Right ventricle myocardium superior (tissue), 1 donor: ENCODE measurements at places on chromosomes 12 and 14. TPM values are rescaled to one million over a fixed set of nuclear protein-coding genes. Genes with fewer than 3 reads are reported as not detected.

GRCh38 chr12:27711317-27711682 is 668 bp downstream of the MRPS35 start:
- DNase-seq: no peak

GRCh38 chr12:122362755-122363154 is 59.7 kb downstream of the CLIP1 start:
- DNase-seq: no peak

GRCh38 chr14:77181603-77182437 is at the start of gene TMEM63C:
TSS of gene TMEM63C (plus strand) at chr14:77181798. CDS start at chr14:77218814, 37,016 bp downstream.
- no peak for DNase-seq

GRCh38 chr14:34251662-34252061 is 210.4 kb downstream of the SPTSSA start:
- DNase-seq: no peak

- peak; percentile 38 for DNase-seq
Measured at GRCh38 chr14:103547941-103548462, 14.5 kb downstream of the BAG5 start.

Gene SERPINA12
- not detected for total RNA-seq

GRCh38 chr12:6382982-6383381 is 980 bp upstream of the LTBR start:
- no peak for DNase-seq

Gene TAPBPL
- 11.1 TPM for total RNA-seq

Gene SLCO1B3
- total RNA-seq: not detected

GRCh38 chr14:93939304-93940229 is 12.4 kb downstream of the FAM181A start:
- peak; percentile 86 for DNase-seq

DNA sequence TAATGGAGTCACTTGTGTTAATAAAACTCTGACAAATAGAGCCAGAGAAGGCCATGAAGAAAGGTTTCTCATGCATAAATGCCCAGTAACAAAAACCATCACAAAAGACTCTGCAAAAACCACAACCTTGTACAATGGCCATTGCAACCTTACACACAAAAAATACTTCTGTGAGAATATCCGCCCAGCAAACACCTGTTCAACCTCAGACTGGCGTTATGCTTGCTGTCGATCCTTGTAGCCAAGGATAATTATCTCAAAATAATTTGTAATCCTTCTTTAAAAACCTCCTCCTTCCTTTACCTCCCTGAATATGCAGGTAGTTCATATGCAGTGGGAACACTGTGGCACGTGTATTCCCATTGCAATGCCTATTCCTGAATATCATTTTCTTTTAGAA is 157.1 kb downstream of the SLC41A2 start:
- DNase-seq: no peak

GRCh38 chr12:29671742-29672141 is 112.0 kb downstream of the TMTC1 start:
- no peak for DNase-seq

Gene TGM1
- total RNA-seq: 1.1 TPM

Gene FBXW8
- total RNA-seq: 5.5 TPM

DNA sequence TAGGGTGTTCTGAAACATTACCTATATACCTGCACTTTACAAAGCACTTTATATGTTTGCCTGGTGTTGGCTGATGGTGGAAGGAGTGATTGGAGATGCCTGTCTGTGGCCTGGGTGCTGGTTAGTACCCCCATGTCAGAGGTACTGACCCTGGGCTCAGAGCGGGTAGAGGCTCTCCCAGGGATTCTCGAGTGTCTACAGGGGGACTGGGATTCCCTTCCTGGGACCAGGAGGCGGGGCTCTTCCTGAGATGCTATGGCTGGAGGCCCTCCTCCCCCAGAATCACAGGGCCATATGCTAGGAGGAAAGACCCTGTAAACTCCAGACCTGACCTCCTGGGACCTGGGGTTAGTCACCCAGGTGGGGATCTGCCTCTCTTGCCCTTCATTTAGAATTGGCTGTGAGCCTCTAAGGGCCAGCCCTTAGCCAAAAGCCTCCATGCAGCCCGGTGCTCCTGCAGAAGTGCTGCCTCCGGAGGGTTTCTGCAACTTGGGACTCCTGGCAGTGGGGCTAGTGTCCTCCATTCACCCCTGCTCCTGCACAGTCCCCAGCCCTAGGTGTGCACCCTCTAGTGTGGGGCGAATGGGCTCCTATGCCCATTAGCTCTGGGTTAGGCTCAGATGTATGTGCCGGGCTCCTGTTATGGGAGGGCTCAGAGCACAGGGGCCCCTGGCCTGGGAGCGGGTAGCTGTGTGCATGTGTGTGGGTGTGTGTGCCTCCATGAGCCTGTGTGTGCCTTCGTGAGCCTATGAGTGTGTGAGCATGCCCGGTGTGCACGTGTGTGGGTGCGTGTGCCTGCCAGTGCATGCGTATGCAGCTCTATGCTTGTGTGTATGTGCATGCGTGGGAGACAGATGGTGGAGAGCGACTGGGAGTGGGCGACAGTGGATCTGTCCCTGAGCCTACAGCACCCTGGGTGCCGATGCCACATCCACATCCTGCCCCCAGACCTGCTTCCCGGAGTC is 36.6 kb downstream of the RTL1 start:
- peak; percentile 28 for DNase-seq

Gene TC2N
- 11.1 TPM for total RNA-seq

DNA sequence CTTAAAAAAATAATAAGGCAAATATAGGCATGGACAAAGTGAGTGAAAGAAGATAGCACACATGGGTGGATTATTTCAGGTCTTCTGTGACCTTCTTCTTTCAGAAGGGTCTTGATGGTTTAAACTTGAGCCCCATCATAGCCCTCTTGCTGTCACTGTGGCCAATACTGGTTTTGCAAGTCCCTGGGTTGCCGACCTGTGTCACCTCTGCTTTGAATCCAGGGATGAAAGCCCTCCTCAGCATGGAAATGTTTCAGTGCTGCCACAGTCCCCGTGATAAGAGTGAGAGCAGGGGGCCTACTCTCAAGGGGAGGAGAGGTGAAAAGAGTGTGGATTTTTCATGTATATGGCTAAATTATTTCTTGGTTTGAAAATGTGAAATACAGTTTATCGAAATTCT is 30.2 kb upstream of the ATF1 start:
- DNase-seq: no peak

Gene CYP46A1
- 3.0 TPM for total RNA-seq

Gene CD4
- 10.4 TPM for total RNA-seq

Gene PCED1B
- total RNA-seq: 0.67 TPM

GRCh38 chr14:81480741-81481140 is 52.9 kb downstream of the SEL1L start:
- DNase-seq: no peak

DNA sequence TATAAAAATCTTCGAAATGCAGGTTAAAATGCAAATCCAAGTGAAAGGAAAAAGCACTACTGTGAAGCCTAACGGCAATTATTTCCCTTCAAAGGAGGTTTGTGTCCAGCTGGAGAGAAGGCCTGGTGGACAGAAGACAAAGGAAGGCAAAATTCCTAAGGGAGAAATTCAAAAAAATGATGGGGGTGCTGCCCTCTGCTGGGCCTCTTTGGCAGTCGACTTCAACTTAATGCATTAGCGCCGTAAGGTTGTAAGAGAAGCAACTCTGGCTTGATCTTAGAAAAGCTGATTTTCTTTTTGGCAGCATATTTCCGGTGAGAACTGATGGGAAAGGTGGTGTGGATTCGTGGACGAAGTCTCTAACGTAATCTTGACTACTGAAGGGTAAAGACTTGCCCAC is 34.3 kb upstream of the CHFR start:
- DNase-seq: no peak

Gene TNFAIP2
- 46.7 TPM for total RNA-seq

DNA sequence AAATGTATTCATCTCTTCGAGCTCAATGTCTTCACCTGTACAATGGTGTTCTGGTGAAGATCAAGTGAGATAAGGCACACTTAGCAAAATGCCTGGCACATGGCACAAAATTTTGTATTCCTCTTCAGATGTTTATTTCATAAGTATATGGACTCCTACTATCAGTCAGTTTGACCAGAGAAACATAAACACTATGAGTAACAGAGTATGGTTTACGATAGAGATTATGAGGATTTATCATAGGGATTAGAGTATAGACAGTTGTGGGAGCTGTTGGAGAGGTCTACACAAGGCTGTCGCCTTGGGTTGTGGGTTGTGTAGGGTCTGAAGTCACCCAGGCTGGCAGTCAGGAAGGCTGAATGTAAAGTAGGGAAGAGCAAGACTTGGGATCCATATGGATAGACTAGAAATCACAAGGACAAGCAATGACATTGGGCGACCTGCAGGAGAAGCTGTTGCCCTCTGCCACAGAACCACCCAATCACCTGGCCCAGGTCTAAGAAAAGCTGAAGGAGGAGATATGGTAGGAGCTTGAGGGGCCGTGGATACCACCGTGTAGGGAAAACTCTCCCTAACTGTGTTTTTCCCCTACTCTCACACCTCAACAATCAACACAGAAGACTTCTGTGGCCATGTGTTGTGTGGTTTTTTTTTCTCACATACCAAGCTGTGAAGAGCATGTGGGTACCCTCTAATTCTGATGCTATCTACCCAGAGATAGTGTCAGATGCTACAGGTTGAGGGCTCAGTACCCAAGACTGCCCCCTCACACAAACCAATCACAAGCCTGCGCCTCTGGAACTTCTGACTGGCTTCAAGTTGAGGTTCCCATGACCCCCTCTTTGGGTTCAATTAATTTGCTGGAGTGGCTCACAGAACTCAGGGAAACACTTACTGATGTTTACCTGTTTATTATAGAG is 27.2 kb upstream of the RESF1 start:
- no peak for DNase-seq

GRCh38 chr12:104669851-104670337 is 213.1 kb downstream of the CHST11 start:
- DNase-seq: peak; percentile 74

Gene TAS2R8
- total RNA-seq: not detected

- DNase-seq: no peak
Measured at GRCh38 chr14:77186911-77187648, 5.5 kb downstream of the TMEM63C start.

Gene MMP19
- total RNA-seq: 3.4 TPM

GRCh38 chr12:8664228-8664913 is 1.7 kb upstream of the MFAP5 start:
- DNase-seq: peak; percentile 87

DNA sequence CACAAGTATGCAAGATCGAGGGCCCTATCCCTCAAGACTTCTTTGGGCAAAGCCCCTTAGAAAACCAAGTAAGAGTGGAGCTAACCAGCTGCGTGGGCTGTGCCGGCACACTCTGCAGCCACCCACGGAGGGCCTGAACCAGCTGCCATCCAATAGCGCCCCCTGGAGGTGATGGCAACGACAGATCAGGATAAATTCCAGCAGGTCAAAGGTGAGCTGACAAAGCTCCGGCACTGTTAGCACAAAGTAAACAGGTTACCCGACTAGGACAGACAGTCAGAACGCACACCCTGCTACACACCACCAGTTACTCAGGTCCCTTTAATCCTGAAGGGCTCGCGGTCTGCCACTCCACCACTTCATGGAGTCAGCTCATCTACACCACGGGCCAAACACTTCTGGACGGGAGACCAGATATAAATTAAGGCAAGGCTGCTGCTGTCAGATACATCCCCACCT is 4.9 kb downstream of the ZBTB39 start:
- peak; percentile 66 for DNase-seq

- no peak for DNase-seq
Measured at GRCh38 chr12:32261638-32262037, 137.7 kb upstream of the FGD4 start.

- DNase-seq: no peak
Measured at GRCh38 chr14:99012703-99013102, 259.3 kb downstream of the BCL11B start.

DNA sequence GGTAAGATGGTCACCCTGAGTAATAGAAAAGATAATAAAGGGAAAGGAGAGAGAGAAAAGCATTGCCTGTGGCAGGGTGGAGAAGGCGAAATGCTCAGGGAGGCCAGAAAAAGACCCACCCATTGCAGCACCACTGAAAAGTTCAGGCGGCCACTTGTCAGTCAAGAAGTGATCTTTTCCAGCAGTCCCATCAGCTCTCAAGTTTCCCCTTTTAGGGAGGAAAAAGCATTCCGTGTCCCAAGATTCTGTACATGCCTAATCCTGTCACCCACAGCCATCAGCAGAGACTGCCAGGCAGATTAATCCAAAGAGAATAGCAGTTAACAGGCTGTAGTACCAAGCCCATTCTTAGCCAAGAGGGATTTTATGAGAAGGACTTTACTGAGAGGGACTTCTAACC is 11.9 kb downstream of the SLC38A1 start:
- DNase-seq: no peak

GRCh38 chr12:27289414-27289813 is 43.2 kb upstream of the BMAL2 start:
- no peak for DNase-seq

DNA sequence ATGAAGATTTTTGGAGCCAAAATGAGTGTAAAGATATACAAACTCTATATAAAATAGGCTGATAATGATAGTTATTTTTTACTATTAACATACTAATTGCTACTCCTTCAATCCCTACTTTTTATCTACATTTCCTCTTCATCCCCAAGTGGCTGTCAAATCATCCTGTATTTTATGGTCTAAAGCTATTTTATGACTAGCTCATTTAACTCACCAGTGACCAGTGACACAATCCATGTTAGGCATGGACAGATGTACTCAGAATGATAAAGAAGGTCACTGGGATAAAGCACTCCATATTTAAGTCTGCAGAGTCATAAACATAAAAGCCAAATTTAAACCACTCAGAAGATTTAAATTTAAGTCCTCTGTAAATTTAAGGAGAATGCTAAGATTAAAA is 183.0 kb downstream of the MED13L start:
- no peak for DNase-seq

DNA sequence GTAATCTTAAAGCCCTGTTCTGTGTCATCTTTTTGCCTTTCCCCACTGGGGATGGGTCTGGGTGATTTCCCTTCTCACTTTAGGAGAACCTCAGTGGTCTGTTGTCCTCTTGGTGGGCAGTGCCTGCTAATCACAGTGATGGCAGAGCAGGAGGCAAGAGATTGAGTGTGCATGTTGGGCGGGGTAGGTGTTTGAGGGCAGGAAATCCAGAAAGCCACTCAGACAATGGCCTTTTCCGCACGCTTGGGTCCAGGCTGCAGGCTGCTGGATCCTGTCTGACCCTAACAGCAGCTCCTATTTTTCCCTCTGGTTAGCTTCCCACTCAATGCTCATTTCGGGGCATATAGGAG is 13.7 kb upstream of the ITGA5 start:
- no peak for DNase-seq

- no peak for DNase-seq
Measured at GRCh38 chr14:82159624-82160023, 626.0 kb upstream of the SEL1L start.

Gene POTEM
- total RNA-seq: not detected

DNA sequence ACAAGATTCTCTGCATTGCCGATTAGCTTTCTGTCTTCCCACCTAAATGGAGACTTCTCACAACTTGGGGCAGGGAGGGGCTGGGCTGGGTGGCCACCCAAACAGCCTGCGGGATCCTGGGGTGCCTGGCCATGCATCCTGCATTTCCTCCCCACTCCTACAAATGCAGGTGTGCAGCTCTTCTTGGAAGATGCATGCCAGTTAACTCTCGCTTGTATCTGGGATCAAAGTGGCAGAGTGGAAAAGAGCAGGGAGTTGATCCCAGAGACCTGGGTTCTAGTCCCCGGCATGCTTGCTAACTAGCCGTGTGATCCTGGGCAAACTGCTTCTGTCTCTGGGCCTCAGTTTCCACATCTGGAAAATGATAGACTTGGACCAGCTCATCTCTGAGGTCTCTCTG is 136.6 kb downstream of the TSPAN9 start:
- no peak for DNase-seq

GRCh38 chr12:49253033-49253623 is 11.8 kb upstream of the TUBA1C start:
- DNase-seq: no peak
